Adipocyte (in vitro differentiated cells): ENCODE measurements at places on chromosomes 1 and 21.
A peak's percentile ranks its signal among the peaks of the same experiment; 100 is the strongest.

GRCh38 chr1:19287436-19288185, 959 bp downstream of the AKR7A3 start:
- no peak for DNase-seq

DNA sequence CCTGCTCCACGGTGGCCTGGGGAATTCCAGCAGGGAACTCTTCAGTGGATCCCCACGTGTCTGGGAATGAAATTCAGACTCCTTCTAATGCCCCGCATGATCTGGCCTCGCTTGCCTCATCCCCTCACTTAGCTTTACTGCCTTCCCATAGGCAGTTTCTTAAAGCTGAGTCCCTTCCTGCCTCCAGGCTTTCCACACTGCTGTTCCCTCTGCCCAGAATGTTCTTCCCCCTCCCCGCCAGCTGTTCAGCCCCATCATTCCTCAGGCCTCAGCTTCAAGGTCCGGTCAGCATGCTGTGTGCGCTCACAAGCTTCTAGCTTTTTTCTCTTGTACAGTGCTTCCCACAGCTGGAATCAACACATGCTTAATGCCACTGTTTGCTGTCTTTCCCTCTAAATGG, 54.9 kb upstream of the WASF2 start:
- DNase-seq = no peak

GRCh38 chr1:54488779-54489626, 59.0 kb upstream of the ACOT11 start:
- peak; percentile 88 for DNase-seq

DNA sequence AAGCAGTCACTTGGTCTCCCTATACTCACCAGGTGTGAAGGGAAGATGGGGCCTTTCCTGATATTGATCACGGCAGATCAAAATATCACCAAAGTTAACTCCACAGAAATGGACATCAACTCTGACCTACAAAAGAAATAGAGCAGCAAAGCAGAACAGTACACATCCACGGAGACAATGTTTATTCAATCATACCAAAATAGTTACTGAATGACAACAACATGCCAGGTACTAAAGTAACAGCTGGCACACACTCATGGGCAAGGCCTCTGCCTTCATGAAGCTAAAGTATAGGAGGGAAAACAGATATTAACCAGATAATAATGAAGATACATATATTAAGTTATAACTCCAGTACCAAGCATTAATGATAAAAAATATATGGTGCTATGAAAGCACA, 59.2 kb upstream of the RASAL2 start:
- no peak for DNase-seq

GRCh38 chr1:3530926-3531818, 76.7 kb downstream of the ARHGEF16 start:
- peak; percentile 63 for DNase-seq

GRCh38 chr21:32392299-32392879, 423 bp downstream of the URB1 start:
- DNase-seq = peak; percentile 24

GRCh38 chr1:97044159-97044760, 322.7 kb downstream of the PTBP2 start:
- no peak for DNase-seq

- peak; percentile 72 for DNase-seq
These were observed 33.4 kb downstream of the DDX20 start for GRCh38 chr1:111789142-111789541.

- DNase-seq = no peak
These were observed 10.3 kb upstream of the L1TD1 start for GRCh38 chr1:62184336-62184735.

GRCh38 chr1:97137862-97138514, 416.4 kb downstream of the PTBP2 start:
- peak; percentile 81 for DNase-seq

- DNase-seq = no peak
These were observed 26.0 kb downstream of the SDE2 start for GRCh38 chr1:225973158-225973557.

- DNase-seq = no peak
These were observed 49.1 kb upstream of the CPLANE2 start for GRCh38 chr1:16286122-16286521.

DNA sequence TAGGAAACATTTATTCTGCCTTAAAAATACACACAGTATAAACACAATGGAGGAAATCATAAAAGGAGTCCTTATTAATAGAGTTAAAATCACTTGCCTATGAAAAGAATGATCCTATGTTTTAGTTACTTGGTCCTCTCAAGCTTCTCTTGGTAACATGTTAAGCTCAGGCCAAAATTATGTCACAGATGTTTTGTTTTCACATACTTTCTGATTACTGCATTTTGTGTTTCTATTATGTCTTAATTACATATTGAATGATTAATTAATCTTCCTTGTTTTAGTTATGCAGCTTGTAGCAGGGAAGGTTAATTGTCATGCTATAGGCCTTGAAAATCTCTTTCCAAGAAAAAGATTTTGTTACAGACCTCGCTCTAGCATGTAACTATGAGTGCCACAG, 406.0 kb downstream of the PLA2G4A start:
- no peak for DNase-seq

- DNase-seq = no peak
These were observed 23.0 kb downstream of the IQGAP3 start for GRCh38 chr1:156549390-156549789.

GRCh38 chr1:182147136-182147820, 85.8 kb upstream of the ZNF648 start:
- DNase-seq = peak; percentile 56

GRCh38 chr1:229694053-229694693, 68.1 kb downstream of the URB2 start:
- peak; percentile 51 for DNase-seq

DNA sequence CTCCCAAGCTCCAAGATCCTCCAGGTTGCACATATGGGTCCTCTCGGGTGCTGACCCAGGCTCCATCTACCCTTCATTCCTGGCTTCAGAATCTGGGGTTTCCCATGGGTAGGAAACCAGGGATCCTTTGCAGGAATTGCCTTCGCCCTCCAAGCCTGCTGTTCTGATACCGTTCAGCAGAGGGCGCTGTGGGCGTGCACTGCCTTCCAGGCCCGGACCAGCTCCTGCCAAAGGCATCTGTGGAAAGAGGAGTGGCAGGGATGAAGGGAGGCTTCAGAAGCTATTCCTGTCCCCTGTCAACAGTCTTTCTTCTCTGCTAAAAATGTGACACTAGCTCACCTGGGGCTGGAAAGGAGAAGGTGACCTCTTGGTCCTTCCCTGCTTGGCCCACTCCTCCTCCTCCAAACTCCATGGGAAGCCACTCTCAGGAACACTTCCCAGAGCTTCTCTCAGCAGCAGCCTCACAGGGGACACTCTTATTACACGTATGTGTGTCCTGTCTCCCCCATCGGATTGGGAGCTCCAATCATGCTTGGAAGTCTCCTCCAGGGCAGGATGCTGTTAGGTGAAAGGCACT, 71.2 kb downstream of the VWA5B1 start:
- DNase-seq = peak; percentile 65

DNA sequence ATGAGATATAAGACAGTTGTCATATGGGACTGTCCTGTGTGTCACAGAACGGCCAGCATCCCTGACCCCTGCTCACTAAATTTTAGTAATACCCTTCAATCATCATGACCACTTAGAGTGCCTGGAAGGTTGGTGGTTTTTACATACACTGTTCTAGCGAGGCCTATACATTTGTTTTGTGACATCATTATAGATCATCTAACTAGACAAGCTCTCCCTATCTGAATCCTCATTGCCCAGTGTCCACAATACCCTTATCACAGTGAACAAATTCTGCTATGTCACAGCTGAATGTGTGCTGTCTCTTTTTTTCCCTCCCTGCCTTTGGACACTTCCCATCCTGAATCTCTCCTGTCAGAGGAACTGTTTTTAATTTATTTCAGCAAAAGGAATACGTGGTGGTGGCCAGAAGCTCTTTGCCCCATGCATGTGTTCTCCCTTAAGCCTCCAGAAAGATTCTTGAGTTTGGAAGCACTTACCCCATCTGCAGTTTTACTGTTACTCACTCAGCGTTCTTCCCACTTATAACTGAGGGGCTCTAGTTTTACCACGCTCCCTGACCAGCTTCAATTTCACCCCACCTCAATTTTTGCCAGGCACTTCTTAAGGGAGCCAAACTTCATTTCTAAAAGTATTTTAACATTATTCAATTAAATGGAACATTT, 70.3 kb downstream of the OLFML2B start:
- no peak for DNase-seq
